ENCODE measurements at places on chromosomes 12 and 14.

DNA sequence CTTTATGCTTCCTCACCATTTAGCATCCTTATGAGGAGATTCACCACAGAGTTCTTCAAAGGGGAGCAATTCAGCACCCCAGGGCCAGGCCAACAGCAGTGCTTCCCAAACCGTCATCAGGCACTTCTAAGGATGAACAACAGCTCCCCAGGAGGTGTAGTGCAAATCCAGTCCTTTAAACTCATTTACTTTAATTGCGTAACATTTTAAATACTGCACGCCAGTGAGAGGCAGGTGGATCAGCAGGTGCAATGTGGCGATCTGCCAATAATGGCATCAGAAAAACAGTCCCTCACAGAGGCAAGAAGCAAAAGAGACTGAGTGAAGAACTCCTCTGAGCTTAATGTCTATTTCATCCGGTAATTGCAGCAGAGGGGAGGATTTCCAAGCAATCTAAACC, 770.9 kb upstream of the FOXG1 start:
- no peak for DNase-seq

- no peak for DNase-seq
Observed at GRCh38 chr14:73785834-73786635, 65.6 kb upstream of the PTGR2 start.

DNA sequence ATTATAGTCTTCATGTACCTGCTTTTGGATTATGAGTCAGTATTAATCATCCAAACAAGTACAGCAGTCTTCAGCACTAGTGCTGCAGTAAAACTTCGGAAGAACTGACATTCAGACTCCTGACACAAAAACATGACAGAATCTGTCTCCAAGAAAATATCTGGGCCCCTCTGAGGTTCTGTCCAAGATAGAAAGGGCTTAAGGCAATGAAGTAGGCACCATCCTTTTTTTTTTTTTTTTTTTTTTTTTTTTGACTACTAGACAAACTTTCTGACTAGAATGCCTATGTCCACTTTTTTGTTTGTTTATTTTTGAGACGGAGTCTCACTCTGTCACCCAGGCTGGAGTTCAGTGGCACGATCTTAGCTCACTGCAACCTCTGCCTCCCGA, 112.5 kb downstream of the MED13L start:
- DNase-seq = no peak

DNA sequence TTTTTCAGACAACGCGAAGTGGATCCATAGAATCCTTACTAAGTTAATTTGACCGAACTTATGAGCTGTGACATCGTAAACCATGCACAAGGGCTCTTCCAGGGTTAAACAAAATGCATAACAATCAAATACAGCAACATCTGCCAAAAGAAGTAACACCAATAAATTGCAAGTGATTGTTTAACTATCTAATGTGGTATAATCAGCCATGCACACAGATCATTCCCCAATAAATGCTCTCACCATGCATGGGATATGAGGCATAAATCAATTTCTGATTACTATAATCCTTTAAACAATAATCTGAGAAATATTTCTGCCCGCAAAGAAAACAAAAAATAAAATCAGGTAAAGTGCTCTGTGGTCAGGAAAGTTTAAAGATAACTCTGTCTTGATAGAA, 7.7 kb upstream of the PLEKHG7 start:
- no peak for DNase-seq

DNA sequence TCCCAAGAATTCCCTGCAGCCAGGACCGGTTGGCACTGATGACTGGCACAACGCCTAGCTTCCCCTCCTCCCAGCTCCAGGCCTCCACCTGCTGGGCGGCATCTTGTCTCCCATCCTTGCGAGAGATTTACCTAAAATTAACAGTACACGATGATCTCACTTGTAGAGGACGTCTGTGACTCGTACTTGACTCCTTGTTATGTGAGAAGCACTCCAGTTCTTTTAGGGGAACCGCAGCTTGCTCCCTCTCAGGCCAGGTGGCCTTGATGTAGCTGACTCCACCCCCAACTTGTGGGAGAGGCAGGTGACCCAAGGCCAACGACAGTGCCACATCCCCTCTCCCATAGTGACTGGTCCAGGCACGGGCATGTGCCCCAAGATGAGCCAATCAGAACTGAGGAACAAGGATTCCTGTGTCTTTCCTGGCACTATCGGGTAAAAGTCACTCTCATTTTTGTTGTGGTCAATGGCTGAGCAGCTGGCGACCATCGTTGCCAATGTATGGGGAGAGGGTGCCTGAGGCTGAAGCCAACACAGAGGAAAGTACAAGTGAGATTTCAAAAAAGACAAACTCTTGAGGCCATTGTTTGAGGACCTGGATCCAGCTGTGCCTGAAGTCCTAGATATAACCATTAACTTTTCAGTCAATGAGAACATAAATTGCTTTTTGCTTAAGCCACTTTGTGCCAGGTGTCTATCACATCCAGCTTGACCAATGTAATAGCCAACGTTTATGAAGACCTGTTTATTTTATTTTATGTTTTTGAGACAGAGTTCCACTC, 208.7 kb downstream of the RBM19 start:
- DNase-seq = no peak

- DNase-seq = no peak
Observed at GRCh38 chr12:1575408-1576401, 18.7 kb downstream of the FBXL14 start.

- DNase-seq = no peak
Observed at GRCh38 chr14:68948686-68949600, 30.2 kb downstream of the ACTN1 start.

GRCh38 chr12:4830556-4831210, 79.0 kb upstream of the KCNA1 start:
- no peak for DNase-seq

- no peak for DNase-seq
Observed at GRCh38 chr14:27056586-27056985, 458.8 kb upstream of the NOVA1 start.

DNA sequence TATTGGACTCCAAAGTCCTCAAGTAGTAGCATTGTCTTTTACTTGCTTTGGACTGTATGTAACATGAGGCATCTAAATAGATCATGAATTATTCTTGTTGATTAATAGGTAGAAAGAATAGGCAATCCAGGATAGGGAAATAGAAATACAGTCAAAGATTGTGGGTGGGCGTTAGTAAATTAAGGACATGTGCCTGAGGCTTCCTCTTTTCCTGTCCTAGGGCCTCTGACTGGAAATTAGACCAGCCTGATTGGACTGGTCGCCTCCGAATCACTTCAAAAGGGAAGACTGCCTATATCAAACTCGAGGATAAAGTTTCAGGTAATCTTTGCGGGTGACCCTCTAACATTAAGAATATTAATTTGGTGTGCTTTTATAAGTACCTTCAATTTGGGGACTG, 7.6 kb downstream of the NECAP1 start:
- no peak for DNase-seq

DNA sequence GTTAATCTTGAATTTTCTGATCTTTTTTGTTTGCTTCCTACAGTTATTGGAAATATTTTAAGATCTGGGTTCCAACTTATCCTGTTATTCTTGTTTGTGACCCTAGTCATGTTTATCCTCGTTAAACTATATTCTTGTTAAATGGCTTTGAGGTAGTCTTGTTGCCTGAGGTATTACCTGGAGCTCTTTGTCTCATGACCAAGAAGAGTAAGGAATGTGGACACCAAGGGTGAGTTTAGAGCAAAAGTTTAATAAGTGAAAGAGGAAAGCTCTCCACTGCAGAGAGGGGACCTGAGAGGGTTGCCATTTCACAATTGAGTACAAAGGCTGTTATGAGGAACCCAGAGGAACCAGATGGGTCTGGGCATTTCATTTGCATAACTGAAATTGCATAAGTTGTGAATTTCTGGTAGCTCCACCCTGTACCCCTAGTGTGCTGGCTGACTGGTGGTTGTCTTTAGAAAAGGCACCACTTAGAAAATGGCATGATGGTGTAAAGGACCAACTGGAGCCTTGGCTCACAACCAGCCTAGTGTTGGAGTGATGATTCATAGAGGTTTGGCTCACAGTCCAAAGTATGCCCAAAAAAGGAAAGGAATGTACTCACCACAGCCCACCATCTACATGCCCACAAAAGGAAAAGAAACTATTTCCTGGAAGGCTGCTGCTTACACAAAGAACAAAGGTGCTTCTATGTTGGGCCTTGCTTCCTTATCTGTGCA, 36.7 kb upstream of the RESF1 start:
- DNase-seq = no peak

- no peak for DNase-seq
Observed at GRCh38 chr12:98856897-98857540, 211.9 kb downstream of the APAF1 start.

GRCh38 chr14:51697848-51698247, 46.1 kb downstream of the FRMD6 start:
- DNase-seq = no peak

- no peak for DNase-seq
Observed at GRCh38 chr14:96803958-96804357, 6.8 kb downstream of the VRK1 start.

DNA sequence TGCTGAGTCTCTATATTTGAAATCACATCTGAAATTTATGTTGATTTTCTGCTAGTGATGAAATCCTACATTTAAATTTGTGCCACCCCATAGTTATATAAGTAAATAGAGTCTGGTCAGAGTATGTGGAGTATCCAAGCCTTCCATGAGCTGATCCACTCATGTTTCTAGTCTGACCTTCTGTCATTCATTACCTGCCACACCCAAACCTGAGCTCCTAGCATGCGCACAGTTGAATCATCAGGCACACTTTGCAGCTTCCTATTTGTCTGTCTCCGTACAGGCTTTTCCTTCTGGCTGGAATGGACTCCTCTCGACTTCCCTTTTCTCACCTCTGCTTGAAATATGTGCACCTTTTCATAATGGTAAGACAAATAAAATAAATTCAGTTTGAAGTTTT, 45.3 kb upstream of the LRIG3 start:
- no peak for DNase-seq

- no peak for DNase-seq
Observed at GRCh38 chr14:91869556-91869955, 2.2 kb upstream of the TC2N start.

DNA sequence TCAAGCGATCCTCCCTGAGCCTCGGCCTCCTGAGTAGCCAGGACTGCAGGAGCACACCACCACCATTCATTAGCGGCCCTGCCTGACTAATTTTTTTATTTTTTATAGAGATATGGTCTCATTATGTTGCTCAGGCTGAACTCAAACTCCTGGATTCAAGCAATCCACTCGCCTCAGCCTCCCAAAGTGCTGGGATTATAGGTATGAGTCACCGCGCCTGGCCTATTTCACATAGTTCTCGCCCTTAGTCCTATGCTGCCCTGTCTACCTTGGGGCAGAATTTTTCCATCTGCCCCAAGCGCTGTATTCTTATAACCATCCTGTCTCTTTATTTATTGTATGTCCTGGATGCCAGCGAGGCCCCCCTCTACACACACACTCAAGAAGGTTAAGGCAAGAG, 50.9 kb upstream of the BCL2L14 start:
- no peak for DNase-seq

- DNase-seq = no peak
Observed at GRCh38 chr12:110647631-110648040, 33.7 kb downstream of the TCTN1 start.

- no peak for DNase-seq
Observed at GRCh38 chr12:31321897-31322228, 4.1 kb downstream of the SINHCAF start.

GRCh38 chr14:75972801-75973421, 8.9 kb downstream of the TGFB3 start:
- no peak for DNase-seq

DNA sequence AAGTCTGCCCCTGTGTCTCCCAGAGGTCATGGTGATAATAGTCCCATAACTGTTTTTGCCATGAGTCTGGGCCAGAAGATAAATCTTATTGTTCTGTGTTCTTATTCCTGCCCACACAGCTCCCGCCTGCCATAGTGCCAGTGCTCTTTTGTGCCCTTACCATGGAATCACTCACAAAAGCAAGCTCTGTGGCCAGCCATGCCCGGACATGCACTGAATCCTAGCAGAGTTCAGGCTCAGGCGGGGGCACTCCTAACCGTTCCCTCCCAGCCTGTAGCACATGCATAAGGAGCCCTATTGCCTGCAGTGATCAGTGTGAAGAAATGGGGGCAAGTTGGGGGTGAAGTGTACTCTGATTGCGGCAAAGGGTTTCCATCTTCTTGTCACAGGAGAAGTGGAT, 33.3 kb downstream of the DHRS2 start:
- DNase-seq = no peak

- no peak for DNase-seq
Observed at GRCh38 chr12:110862329-110862728, 15.5 kb downstream of the CCDC63 start.

GRCh38 chr12:96807741-96808140, 99.3 kb upstream of the NEDD1 start:
- no peak for DNase-seq

- no peak for DNase-seq
Observed at GRCh38 chr12:85836197-85837090, at the start of gene RASSF9. Gene RASSF9, minus strand, starts transcription at chr12:85836409. Its CDS starts 208 bp downstream, at chr12:85836201.

DNA sequence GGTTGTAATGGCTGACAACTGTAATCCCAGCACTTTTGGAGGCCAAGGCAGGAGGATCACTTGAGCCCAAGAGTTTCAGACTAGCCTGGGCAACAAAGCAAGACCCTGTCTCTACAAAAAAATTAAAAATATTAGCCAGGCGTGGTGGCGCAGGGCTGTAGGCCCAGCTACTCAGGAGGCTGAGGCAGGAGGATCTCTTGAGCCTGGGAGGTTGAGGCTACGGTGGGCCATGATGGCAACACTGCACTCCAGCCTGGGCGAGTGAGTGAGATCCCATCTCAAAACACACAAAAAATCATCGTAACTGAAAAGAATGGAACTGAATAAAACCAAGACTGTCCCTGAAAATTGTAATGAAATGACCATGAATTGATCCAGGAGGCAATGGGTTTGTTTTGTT, 6.1 kb downstream of the CAMKK2 start:
- DNase-seq = no peak

- no peak for DNase-seq
Observed at GRCh38 chr14:68528040-68528687, 264.7 kb downstream of the ZFP36L1 start.

- no peak for DNase-seq
Observed at GRCh38 chr12:19120795-19121194, 8.7 kb upstream of the PLEKHA5 start.

DNA sequence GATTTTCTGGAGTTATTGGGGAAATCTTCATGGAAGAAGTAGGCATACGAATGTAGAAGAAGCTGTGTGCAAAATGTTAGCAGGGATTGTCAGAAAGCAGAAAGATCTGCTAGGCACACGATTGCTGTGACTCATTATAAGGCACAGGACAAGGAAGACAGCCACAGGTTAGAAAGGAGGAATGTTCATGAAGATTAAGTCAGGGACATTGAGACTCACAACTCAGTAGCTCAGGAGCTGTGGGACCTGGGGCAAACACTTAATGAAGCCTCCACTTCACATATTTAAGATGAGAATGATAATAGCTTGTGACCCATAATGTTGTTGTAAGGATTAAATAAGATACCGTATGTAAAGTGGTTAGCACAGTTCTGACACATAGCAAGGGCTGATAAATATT, 26.6 kb upstream of the RTRAF start:
- DNase-seq = no peak

GRCh38 chr14:93708311-93708734, 80.0 kb downstream of the PRIMA1 start:
- DNase-seq = no peak

Data from GM18507 (cell line).